ENCODE measurements at places on chromosomes 4 and X.

- no peak for DNase-seq
These were observed 437.6 kb upstream of the AGA start for GRCh38 chr4:177879851-177880250.

GRCh38 chr4:170652571-170652970 is 562.8 kb upstream of the AADAT start:
- DNase-seq: no peak

DNA sequence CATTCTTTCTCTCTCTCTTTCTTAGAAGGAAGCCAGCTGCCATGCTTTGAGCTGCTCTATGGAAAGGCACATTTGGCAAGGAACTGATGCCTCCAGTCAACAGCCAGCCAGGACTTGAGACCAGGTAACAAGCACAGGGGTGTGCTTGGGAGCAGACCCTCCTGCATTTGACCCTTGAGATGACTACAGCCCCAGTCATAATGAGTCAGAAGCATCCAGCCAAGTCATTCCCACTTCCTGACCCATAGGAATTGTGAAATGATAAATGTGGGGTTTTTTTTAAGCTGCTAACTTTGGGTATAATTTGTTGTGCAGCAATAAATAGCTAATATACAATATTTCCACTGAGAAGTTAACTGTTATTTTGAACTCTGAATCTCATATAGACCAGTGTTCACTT is 446.9 kb downstream of the GRXCR1 start:
- DNase-seq: no peak

DNA sequence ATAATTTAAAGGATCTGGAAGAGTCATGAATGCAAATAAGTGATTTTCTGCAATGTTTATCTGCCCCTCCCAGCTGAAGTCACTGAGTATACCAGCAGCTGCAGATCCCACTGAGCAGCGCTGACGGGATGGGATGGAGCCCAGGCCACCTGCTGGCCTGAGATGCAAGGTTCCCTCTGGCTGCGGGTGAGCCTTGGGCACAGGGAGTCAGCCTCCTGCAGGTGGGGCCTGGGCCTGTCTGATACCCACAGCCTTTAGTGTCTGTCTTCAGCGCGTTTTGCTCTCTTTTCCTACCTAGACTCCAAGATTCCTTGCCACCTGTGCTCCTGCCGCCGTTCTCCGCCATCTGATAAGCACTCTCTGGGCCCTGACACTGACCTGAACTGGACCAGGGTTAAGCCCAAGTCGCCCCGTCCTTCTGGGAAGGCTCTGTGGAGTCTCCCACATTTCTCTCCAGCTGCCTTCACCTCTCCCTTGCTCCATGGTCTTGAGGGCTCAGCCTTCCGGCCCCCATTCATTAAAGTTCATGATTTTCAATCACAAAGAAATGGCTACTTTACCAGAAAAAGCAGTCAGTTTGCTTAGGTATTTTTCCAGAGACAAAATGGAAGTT is 223.1 kb upstream of the FAT1 start:
- DNase-seq: no peak

- DNase-seq: peak; percentile 60
These were observed 35.3 kb downstream of the ARAP2 start for GRCh38 chr4:36208893-36209473.

GRCh38 chrX:19174401-19175025 is 52.2 kb upstream of the ADGRG2 start:
- DNase-seq: no peak

DNA sequence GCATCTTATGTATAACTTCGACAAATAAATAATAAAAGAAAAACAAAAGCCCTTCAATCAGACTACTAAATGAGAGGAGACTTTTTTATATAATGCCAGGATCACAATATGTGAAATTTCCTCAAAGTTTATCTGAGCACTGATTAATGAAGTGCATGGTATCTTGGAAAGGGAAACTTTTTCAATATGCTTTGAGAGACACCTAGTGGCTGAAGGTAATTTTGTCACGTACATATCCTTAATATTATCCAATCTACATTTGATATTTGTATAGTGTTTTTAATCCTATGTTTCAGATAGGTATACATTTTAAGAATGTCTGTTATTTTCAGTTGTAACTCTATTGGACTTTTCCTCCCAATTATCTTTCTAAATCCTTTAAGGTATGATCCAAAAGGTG is 146.8 kb downstream of the KLHL4 start:
- DNase-seq: peak; percentile 7

- no peak for DNase-seq
These were observed 1.4 kb upstream of the MAGED1 start for GRCh38 chrX:51891821-51892551.

- no peak for DNase-seq
These were observed 62.7 kb downstream of the TRIM2 start for GRCh38 chr4:153266988-153267387.

GRCh38 chr4:16140879-16141249 is 57.0 kb upstream of the PROM1 start:
- DNase-seq: no peak

DNA sequence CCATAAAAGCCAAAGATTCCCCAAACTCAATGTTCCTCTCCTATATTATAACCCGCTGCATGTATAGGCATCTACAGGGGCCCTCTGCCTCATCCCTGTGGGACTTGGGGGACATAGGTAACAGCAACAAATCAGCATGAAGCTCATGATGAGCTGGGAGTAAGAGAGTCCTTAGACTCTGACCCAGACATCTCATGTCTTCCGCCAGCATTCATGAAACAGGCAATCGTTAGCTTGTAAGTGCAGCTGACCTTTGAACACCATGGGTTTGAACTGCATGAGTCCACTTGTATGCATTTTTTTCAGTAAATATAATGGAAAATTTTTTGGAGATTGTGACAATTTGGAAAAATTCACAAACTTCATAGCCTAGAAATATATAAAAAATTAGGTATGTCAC is 10.4 kb upstream of the SCOC start:
- DNase-seq: no peak

Measured in activated CD4-positive, alpha-beta T cell treated with anti-CD3 and anti-CD28 coated beads, Interleukin-2, Interleukin-4, amounts not matched to agents 100 ng/mL and 50 ng/mL, durations not matched to agents 16 hours and 8 hours (primary cell).